ENCODE measurements at places on chromosomes 6 and 20. TPM values are rescaled to one million over a fixed set of nuclear protein-coding genes. Genes with fewer than 3 reads are reported as not detected.

TRAPPC3L gene
- total RNA-seq = 0.04 TPM

SEMG1 gene
- not detected for total RNA-seq

SPATS1 gene
- total RNA-seq = not detected

CST1 gene
- total RNA-seq = 0.26 TPM

ELMO2 gene
- total RNA-seq = 22.4 TPM

MRPS26 gene
- total RNA-seq = 55.4 TPM

HRH3 gene
- not detected for total RNA-seq

LHFPL5 gene
- total RNA-seq = not detected

MATN4 gene
- total RNA-seq = not detected

BMP6 gene
- total RNA-seq = 281 TPM

EYA4 gene
- total RNA-seq = not detected

CAGE1 gene
- 0.04 TPM for total RNA-seq

NDUFAF4 gene
- 13.9 TPM for total RNA-seq

LRFN2 gene
- not detected for total RNA-seq

TMEM170B gene
- total RNA-seq = 5.6 TPM

KCNQ2 gene
- total RNA-seq = not detected

AIF1 gene
- total RNA-seq = not detected

TFAP2B gene
- not detected for total RNA-seq

SPO11 gene
- total RNA-seq = not detected

WFDC2 gene
- total RNA-seq = not detected

OTOR gene
- not detected for total RNA-seq

EYS gene
- total RNA-seq = not detected

KHDRBS2 gene
- not detected for total RNA-seq

PLEKHG1 gene
- 38.9 TPM for total RNA-seq

KCNK5 gene
- total RNA-seq = not detected

SLC13A3 gene
- total RNA-seq = 0.04 TPM

CENPW gene
- 33.6 TPM for total RNA-seq

Data from pulmonary artery endothelial cell (primary cell).